ENCODE measurements at places on chromosomes 5 and 9. TPM values are rescaled to one million over a fixed set of nuclear protein-coding genes. Genes with fewer than 3 reads are reported as not detected.

GPR150 gene
- not detected for total RNA-seq

CDHR2 gene
- not detected for total RNA-seq

SOX30 gene
- total RNA-seq: not detected

DNA sequence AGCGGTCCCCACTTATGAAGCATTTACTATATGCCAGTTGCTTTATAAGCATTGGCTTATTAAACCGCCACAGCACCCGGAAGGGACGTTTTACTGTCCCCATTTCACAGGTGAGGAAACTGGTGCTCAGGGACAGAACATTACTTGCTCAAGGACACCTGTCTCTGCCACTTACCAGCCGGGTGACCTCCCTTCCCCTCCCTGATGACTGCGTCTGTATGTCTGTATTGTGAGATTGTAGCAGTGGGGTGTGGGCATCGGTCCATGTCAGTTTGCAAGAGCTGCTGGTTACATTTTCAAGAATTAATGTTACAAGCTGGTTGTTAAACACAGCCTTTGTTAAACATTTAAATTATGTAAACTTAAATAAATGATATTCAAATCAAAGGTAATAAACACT lies 77.6 kb upstream of the LMX1B start:
- DNase-seq: no peak

DNA sequence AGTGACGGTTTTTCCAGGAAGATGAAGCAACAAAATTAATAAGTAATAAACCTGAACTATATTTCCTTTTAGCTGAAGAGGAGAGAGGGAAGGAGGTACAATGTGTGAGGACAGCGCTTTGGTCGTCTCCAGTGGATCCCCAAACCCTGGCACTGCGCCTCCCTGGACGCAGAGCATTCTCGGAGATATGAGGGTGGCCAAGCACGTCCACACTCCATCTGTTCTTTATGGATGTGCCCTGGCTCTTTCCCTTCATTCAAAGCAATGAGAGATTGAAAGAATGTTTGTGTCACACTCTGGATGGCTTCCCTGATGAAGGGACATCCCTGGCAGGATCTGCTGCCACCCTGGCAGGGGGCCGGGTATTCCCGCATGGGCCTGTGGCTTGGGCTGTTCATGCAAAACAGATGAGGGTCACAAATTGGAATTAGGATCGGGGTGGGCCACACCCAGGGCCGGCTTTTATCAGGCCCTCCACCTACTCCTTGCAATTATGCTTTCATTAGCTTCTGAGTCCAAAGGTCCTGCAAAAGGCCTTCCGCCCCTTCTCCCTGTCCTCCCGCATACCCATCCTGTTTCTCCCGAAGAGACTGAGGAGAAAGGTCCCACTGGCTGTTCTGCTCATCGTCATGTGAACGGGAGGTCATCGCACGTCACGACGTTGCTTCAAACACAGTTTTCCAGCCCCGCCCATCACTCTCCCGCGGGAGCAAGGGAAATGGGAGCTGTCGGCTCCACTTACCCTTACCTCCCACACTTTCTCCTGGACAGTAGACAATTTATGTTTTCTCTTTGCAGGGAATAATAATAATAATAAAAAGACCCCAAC lies 286.1 kb upstream of the IRX4 start:
- no peak for DNase-seq
